Activated CD4-positive, alpha-beta T cell treated with anti-CD3 and anti-CD28 coated beads, Interleukin-2, amount 10 ng/mL, durations not matched to agents 24 days and 14 days (primary cell): ENCODE measurements at places on chromosomes 4 and X.

DNA sequence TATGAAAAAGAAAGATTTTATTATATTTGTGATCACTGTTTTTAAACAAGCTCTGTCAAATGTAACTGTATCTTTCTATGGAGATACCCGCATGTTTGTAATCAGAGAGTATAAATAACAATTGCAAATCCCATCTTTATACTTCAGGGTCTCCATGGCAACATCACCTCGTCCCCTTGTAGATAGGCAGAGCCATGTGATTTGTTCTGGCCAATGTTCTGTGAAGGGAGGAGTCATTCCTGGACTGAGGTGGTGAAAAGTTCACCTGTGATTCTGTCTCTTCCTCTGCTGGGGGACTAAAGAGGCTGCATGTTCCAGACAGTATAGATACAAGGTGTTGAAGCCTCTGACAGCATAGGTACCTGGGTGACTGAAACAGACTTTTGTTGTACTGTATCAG is 45.6 kb upstream of the MED14 start:
- no peak for DNase-seq

DNA sequence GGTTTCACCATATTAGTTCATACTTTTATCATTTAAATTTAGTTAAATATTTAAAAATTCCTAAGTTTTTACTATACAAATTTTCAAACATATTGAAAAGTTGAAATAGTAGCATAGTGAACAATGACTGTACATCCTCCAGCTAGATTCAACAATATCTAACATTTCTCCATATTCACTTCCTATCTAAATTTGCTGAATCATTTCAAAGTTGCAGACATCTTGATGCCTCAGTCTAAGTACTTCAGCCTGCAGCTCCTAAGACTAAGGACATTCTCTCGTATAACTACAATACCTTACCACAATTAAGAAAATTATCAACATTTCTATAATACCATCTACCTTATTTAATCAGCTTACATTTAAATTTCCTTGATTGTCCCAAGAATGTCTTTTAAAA is 132.7 kb downstream of the TMEM164 start:
- no peak for DNase-seq

DNA sequence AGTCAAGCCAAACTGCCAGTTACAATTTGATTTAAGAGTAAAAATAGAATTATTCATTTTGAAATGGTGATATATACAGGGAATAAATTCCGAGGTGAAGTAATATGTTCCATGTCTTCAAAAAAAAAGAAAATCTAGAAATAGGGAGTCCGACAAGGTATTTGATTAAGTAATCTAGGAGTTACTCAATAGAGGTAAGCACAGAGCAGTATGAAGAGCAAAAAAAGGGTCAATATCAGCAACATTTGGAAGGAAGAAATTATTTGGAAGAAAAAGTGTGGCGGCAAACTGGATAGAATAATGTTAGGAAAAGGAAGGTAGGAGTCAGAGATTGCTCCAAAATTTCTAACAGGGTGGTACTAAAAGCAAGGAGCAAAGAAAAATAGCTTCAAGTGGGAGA is 113.7 kb upstream of the BMP3 start:
- no peak for DNase-seq

DNA sequence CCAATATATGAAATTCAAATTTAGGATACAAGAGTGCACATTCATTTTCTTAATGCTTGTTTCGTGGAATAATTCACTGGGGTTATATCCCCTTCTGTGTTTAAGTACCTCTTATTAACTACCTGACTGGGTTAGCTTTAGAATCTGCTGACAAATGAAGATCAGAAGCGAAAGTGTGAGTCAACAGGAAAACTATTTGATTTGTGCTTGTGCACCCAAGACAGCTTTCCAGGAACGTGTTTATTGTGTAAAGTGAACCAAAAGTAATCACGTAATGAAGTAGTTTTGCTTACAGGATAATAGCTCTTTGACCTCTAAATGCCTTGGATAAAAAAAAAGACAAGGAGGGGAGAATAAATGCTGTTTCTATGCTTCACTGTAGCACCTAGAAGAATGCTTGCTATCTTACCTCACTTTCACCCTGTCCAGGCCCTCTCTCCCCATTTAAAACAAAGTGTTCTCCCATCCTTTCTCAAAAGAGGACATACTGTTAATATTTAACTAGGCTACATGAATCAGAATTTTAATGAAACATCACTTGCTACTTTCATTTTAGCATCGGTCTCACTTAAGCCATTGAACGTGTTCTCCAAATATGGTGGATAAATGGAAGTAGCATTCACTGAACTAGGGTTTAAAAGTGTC is 141.9 kb downstream of the THOC2 start:
- no peak for DNase-seq

GRCh38 chrX:38560776-38561125 is 591 bp upstream of the TSPAN7 start:
- DNase-seq: no peak

- DNase-seq: no peak
Measured at GRCh38 chr4:182427554-182427953, 184.4 kb downstream of the TENM3 start.

DNA sequence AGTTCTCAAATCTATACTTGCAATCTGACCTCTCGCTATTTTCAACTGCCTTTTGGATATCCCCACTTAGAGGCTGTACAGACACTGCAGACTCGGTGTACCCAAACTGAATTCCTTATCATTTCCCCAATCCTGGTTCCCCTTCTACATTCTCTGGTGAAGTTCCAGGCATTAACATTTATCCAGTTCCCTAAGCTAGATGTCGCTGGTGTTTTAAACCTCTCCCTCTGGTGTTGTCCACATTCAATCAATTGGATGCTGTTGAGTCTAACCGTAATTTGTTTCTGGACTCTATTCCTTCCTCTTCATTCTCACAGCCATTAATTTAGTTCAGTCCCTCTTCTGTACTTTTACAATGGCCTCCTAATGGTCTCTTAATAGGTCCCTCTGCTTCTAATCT is 7.2 kb upstream of the STK26 start:
- no peak for DNase-seq

- no peak for DNase-seq
Measured at GRCh38 chr4:25929298-25929686, 15.3 kb downstream of the SMIM20 start.

- DNase-seq: no peak
Measured at GRCh38 chr4:96145601-96146000, 305.7 kb downstream of the PDHA2 start.

DNA sequence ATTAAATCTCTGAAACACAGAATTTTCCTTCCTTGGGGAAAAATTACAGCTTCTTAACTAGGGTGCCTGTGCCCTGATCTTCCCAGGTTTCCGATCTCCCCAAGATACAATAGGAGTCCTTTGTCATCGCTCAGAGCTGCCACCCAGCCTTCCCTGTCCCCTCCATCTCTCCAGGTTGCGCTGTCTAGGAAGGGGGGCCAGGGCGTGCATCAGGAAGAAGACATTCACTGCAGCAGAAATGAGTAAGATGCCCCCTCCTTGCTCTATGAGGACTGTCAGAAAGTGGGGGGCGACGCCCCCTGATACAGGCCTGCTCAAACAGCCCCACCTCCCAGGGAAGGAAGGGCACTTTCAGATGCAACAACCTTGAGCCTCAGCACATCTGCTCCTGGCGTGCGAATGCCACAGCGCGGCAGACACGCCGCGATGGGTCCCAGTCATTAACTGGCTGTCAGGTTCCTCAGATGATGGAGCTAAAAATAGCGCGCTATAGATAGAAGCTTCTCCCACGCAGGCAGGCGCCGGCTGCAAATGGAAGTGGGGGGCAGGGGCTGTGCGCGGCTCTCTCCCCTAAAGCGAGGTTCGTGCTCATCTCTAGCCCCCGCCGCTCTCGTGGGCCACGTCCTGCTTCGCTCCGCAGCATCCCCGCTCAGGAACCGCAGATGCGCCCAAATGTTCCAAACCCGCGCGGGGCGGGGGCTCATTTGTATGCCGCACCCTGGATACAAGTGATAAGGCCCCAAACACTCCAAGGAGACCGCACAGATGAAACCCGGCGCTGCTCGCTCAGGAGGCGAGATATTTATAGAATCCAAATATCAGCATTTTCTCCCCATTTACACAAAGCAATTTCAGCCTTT is 57.6 kb upstream of the LGI2 start:
- peak; percentile 56 for DNase-seq

GRCh38 chr4:130485371-130485770 is 1389.4 kb downstream of the C4orf33 start:
- DNase-seq: no peak

GRCh38 chr4:40557736-40558135 is 71.9 kb downstream of the RBM47 start:
- DNase-seq: no peak

DNA sequence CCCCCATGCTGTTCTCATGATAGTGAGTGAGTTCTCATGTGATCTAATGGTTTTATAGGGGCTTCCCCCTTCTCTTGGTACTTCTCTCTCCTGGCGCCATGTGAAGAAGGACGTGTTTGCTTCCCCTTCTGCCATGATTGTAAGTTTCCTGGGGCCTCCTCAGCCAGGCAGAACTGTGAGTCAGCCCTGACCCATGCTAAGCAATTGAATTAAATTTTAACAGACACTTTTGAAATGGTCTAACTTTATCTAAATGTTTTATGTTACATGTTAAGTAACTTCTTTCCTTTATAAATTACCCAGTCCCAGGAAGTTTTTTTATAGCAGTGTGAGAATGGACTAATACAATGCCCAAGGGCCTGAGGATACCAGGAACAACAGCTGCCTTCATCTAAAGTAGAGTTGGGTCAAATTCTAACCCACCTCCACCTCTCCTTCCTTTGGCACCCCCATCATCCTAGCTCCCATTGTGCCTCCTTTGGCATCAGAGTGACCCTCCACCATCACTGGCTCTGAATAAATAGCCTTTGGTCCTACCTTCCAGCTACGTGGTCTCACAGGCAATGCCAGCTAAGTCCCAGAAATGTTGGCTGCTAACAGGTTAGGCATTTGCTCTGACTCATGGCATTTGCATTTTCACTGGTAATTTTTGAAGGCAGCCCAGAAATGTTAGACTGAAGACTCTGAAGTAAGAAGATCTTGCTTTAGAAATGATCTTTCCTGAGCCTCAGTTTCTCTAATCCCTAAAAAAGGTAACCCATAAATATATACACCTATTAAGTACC is 182.1 kb downstream of the MOSPD2 start:
- DNase-seq: no peak

GRCh38 chr4:33323393-33323792 is 2603.2 kb downstream of the PCDH7 start:
- DNase-seq: no peak

GRCh38 chr4:159051245-159052071 is 51.4 kb upstream of the RAPGEF2 start:
- DNase-seq: no peak

GRCh38 chr4:140242357-140243277 is 88.6 kb upstream of the MAML3 start:
- peak; percentile 71 for DNase-seq

DNA sequence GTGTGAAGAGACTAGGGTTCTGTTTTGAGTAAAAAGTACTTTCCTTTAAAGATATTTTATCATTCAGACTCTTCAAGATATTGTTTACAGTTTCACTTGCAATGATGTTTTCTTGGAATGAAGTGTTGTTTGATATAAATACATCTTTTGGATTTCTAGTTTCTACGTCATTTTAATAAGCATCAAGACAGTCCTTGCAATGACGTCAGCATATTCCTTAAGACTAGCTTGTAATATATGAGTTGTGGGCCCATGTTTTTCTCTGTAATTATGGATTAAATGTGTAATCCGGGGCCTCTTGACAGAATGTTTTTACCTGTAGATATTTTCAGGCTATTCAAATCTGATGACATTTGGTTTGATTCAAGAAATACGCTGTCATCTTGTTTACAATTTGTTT is 66.1 kb downstream of the RBMX2 start:
- DNase-seq: no peak

DNA sequence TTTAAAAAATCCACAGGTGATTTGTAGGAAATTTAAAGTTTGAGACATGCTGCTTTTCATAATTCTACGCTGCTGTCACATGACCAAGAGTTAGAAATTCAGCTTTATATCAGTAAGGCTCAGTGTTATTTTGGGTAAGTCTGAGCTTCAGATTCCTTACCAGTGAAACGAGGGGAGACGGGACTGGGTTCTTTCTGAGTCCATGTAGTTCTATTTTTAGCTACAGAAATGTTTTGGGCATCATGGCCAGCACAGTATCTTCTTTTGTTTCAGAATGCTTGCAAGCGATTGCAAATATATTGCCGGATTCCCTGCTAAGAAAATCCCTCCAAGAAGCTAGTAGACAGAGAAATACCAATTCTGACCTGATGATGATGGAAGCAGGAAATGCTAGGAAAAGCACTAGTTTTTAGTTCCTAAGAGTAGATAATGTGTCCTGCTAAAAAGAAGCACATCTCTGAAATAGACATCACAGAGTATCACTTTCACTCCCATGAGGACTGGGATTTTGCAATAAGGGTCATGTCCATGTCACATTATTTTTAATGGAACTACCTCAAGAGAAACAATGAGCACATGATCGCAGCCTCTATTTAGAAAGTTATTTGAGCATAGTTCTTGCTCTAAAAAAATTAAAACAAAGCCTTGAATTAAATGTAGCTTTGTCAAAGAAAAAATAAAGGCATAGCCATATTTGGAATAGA is 10.9 kb downstream of the ATP1B4 start:
- no peak for DNase-seq

- no peak for DNase-seq
Measured at GRCh38 chr4:113025416-113025815, 24.0 kb upstream of the ANK2 start.

DNA sequence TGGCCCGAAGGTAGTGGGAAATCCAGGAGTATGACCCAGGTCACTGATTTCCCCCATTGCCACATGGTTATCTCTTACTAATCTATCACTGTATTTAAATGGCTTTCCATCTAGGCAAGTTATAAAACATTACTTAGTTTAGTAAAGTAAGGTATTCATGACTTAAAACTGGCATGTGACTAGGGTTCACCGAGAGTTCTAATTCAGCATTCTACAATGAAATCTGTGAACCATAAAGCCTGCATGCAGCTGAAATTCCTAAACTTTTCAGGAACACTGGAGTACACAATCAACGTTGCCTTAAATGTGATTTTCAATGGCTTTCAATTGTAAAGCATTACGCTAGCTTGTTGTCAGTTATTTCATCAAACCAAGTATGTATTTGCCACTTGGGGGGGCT is 22.7 kb upstream of the PRPS2 start:
- DNase-seq: no peak

- DNase-seq: no peak
Measured at GRCh38 chr4:161856711-161857326, 307.0 kb downstream of the FSTL5 start.

- DNase-seq: peak; percentile 96
Measured at GRCh38 chrX:107673933-107674479, 45.7 kb downstream of the PRPS1 start.

DNA sequence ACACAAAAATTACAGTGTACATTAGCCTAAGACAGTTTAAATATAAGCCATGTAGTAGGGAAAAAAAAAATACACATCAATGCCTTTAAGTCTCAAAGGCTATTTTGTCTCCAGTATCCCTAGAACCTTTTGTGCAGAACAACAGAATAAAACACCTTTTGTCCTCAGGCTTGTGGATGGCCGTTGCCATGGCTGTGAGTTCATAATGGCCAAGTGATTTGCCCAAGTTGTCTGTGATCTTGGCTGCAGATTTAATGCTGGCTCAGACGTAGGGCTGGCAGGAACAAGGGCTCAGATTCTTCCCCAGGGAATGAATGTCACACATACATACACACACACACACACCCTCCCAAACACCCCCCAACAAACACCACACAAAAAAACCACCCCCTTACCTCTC is 25.3 kb downstream of the GPM6B start:
- DNase-seq: no peak
